ENCODE measurements at places on chromosomes 3 and 15. TPM values are rescaled to one million over a fixed set of nuclear protein-coding genes. Genes with fewer than 3 reads are reported as not detected.

Gene ADAMTS7
- 1.1 TPM for total RNA-seq

Gene SYNPR
- not detected for total RNA-seq

Gene AADAC
- total RNA-seq, result 12.3 TPM

Gene SST
- not detected for total RNA-seq

Gene P2RY1
- total RNA-seq, result 15.9 TPM

Gene ZIC1
- not detected for total RNA-seq

Gene HTR3E
- total RNA-seq, result not detected

Gene ZMYND10
- total RNA-seq, result not detected

DNA sequence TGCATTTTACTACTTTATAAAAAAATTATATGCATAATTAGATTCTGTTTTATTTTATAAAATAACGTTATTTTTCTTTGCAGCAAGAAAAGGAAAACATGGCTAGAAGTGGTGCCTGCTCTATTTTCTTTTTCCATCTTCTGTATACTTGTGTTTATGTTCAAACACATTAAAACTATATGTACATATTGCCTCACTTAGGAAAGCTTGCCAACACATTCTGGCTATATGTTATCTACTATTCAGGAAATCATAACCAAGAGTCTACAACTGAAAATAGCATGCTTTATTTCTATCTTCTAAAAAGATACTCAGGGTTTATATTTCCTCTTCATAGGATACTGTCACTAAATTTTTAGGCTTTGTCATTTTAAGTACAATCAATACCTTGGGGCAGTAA is 90.2 kb upstream of the KCNMB2 start:
- no peaks in the 10 kb centered on the region for H3K4me1 ChIP-seq
- H3K27ac ChIP-seq, result no peak overlapping the region
- no peak overlapping the region for H3K4me3 ChIP-seq
- H3K27me3 ChIP-seq, result no peaks in the 10 kb centered on the region
- DNase-seq, result no peak

- H3K27me3 ChIP-seq, result no peaks in the 10 kb centered on the region
- DNase-seq, result no peak
- no peak overlapping the region for H3K27ac ChIP-seq
- H3K4me1 ChIP-seq, result peaks cover 43% of the 10 kb centered on the region
- H3K4me3 ChIP-seq, result no peak overlapping the region
- H3K36me3 ChIP-seq, result peaks cover 9% of the 10 kb centered on the region
These were observed 93.0 kb downstream of the AAGAB start for GRCh38 chr15:67161412-67161811.

GRCh38 chr3:145900056-145900829 is 260.7 kb downstream of the PLOD2 start:
- H3K27ac ChIP-seq, result no peak overlapping the region
- DNase-seq, result no peak
- no peaks in the 10 kb centered on the region for H3K4me1 ChIP-seq

DNA sequence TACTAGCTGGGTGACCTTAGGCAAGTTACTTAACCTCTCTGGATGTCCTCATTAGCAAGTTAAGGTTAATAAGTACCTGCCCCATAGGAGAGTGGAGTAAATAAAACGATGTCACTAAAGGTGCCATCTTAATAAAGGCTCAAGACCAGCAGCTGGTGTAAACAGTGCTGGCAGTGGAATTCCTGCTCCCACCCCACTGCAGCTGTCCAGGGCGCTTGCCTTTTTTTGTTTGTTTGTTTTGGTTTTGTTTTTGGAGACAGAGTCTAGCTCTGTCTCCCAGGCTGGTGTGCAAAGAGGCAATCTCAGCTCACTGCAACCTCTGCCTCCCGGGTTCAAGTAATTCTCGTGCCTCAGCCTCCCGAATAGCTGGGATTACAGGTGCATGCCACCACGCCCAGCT is 28.9 kb downstream of the IDH3A start:
- H3K4me3 ChIP-seq, result no peak overlapping the region
- H3K27ac ChIP-seq, result no peak overlapping the region
- no peaks in the 10 kb centered on the region for H3K4me1 ChIP-seq
- H3K36me3 ChIP-seq, result peaks cover 4% of the 10 kb centered on the region

DNA sequence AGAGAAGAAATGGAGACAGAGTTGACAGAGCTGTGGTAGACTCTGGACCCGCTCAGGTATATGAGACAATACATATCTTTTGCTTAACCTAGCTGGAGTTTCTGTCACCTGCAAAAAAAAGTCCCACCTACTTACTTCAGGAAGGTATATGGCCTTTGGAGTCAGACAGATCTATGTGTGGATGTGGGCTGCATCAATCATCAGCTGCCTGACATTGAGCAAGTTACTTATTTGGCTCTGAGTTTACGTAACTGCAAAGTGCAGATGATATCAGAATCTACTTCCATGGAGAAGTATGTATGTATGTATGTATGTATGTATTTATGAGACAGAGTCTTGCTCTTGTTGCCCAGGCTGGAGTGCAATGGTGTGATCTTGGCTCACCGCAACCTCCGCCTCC is 124.3 kb downstream of the MYLK start:
- no peaks in the 10 kb centered on the region for H3K27me3 ChIP-seq
- H3K27ac ChIP-seq, result no peak overlapping the region
- peaks cover 28% of the 10 kb centered on the region for H3K4me1 ChIP-seq

DNA sequence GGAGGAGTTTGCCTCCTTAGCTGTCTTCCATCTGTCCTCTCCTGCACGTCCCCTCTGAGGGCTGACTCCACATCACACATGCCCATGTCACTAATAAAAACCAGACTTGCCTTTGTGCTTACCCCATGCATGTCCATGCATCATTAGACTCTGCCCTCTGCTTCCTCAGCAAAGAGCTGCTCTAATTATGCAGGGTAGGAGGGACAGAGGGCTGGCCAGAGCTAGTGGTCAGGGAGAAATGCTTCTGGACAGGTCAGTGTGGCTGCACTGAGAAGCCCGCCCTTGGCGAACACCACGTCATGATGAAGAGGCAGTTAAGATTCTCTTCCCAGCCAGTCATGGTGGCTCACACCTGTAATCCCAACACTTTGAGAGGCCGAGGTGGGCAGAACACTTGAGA is 8.9 kb downstream of the CA12 start:
- no peaks in the 10 kb centered on the region for H3K36me3 ChIP-seq
- peak overlapping the region; percentile 97 for H3K27ac ChIP-seq
- DNase-seq, result no peak

DNA sequence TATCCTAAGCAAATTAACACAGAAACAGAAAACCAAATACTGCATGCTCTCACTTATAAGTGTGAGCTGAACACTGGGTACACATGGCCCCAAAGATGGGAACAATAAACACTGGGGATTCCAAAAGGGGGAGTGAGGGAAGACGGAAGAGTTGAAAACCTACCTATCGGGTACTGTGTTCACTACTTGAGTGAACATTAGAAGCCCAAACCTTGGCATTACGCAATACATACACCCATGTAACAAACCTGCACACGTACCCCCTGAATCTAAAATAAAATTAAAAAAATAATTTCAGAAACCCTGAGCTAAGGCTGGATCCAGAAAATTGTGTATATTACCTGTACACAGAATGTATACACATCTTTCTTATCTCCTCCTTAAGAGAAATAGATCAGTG is 42.8 kb upstream of the C3orf70 start:
- no peak overlapping the region for H3K27ac ChIP-seq
- H3K27me3 ChIP-seq, result no peaks in the 10 kb centered on the region
- H3K4me1 ChIP-seq, result no peaks in the 10 kb centered on the region
- DNase-seq, result no peak

GRCh38 chr3:193960487-193961274 is 175.3 kb upstream of the HES1 start:
- no peak overlapping the region for H3K4me3 ChIP-seq
- no peak overlapping the region for H3K27ac ChIP-seq
- no peak for DNase-seq
- peaks cover 15% of the 10 kb centered on the region for H3K4me1 ChIP-seq
- no peaks in the 10 kb centered on the region for H3K36me3 ChIP-seq

DNA sequence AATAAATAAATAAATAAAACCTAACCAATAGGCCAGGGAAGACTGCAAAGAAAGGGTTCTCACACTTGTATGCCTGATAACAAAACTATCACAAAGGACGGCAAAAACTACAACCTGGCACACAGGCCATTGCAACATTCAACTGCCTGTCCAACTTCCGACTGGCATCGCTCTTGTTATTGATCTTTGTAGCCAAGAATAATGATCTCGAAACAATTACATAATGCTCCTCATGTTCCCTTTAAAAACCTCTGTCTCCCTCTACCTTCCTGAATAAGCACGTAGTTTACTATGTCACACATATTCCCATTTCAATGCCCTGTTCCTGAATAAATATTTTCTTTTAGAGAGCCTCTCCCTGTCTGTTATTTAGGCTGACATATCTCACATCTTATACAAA is 74.3 kb downstream of the B3GNT5 start:
- H3K4me3 ChIP-seq, result no peak overlapping the region
- no peak for DNase-seq
- H3K27me3 ChIP-seq, result no peaks in the 10 kb centered on the region
- no peak overlapping the region for H3K27ac ChIP-seq

- DNase-seq, result no peak
- H3K4me3 ChIP-seq, result no peak overlapping the region
- H3K4me1 ChIP-seq, result no peaks in the 10 kb centered on the region
- H3K27ac ChIP-seq, result no peak overlapping the region
- no peaks in the 10 kb centered on the region for H3K27me3 ChIP-seq
These were observed 77.8 kb upstream of the WDR72 start for GRCh38 chr15:53837263-53837662.

GRCh38 chr15:101123222-101123910 is 128.5 kb downstream of the CHSY1 start:
- no peaks in the 10 kb centered on the region for H3K36me3 ChIP-seq
- H3K4me3 ChIP-seq, result no peak overlapping the region
- peaks cover 33% of the 10 kb centered on the region for H3K4me1 ChIP-seq
- H3K27me3 ChIP-seq, result no peaks in the 10 kb centered on the region
- H3K27ac ChIP-seq, result no peak overlapping the region

- DNase-seq, result no peak
- no peak overlapping the region for H3K4me3 ChIP-seq
- no peak overlapping the region for H3K27ac ChIP-seq
- H3K4me1 ChIP-seq, result no peaks in the 10 kb centered on the region
These were observed 762.2 kb upstream of the ALCAM start for GRCh38 chr3:104604326-104605010.

GRCh38 chr15:95405447-95405846 is 925.1 kb upstream of the NR2F2 start:
- H3K27me3 ChIP-seq, result no peaks in the 10 kb centered on the region
- no peaks in the 10 kb centered on the region for H3K4me1 ChIP-seq
- no peak for DNase-seq
- no peak overlapping the region for H3K4me3 ChIP-seq
- no peaks in the 10 kb centered on the region for H3K36me3 ChIP-seq

DNA sequence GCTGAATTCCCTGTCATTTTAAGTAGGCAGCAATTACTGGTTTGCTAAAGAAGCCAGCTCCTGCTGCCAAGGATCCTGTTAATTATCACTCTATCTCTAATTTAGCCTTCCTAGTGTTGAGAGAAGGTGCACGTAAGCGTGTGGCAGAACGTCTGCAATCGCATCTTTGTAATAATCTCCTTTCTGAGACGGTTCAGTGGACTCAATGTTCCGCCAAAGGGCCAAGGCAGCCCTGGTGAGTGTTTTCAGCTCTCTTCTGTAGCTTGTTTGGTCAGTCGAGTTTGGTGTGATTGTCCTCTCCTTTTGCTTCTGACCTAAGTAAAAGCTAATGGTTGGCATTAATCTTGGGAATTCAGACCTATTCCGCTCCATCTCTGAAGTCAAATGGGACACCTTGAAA is 24.2 kb downstream of the MITF start:
- H3K27me3 ChIP-seq, result no peaks in the 10 kb centered on the region
- H3K4me3 ChIP-seq, result peak overlapping the region; percentile 22
- no peaks in the 10 kb centered on the region for H3K36me3 ChIP-seq
- DNase-seq, result no peak
- H3K27ac ChIP-seq, result peak overlapping the region; percentile 56

DNA sequence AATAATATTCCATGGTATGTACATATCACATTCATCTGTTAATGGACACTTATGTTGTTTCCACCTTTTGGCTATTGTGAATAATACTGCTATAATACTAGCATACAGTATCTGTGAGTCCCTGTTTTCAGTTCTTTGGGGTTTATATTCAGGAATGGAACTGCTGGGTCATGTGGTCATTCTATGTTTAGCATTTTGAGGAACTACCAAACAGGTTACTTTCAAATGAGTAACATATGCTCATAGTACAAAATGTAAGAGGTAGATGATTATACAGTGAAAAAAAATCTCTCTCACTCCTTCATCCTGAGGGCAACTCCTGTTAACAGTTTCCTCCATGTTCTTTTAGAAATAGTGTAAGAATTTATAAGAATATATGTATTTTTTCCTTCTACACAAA is 162.2 kb downstream of the PLD1 start:
- H3K36me3 ChIP-seq, result peaks cover 3% of the 10 kb centered on the region
- H3K27ac ChIP-seq, result no peak overlapping the region
- DNase-seq, result no peak
- H3K4me1 ChIP-seq, result peaks cover 4% of the 10 kb centered on the region
- H3K4me3 ChIP-seq, result no peak overlapping the region
- no peaks in the 10 kb centered on the region for H3K27me3 ChIP-seq

- H3K4me3 ChIP-seq, result peak overlapping the region; percentile 55
These were observed 451 bp downstream of the ONECUT1 start for GRCh38 chr15:52789601-52790168.

DNA sequence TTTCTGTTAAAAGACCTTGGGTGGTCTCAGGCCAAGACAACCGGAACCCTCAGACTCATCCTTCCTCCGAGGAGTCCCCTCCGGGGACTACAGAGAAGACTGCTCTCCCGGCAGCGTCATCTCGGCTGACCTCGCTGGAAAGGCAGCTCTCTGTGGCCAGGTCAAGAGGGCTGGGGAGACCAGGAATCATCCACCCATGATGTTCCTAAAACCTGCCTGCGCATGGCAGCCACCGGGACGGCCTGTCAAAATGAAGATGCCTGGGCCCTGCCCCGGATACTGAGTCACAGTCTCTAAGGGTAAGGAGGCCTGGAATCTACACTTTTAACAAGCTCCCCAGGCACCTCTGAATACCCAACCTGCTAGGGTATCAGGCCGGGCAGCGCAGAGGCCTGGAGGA is 78.6 kb downstream of the RPN1 start:
- H3K4me3 ChIP-seq, result no peak overlapping the region
- DNase-seq, result no peak
- H3K27ac ChIP-seq, result no peak overlapping the region
- no peaks in the 10 kb centered on the region for H3K36me3 ChIP-seq
- peaks cover 64% of the 10 kb centered on the region for H3K27me3 ChIP-seq
- H3K4me1 ChIP-seq, result peaks cover 5% of the 10 kb centered on the region

DNA sequence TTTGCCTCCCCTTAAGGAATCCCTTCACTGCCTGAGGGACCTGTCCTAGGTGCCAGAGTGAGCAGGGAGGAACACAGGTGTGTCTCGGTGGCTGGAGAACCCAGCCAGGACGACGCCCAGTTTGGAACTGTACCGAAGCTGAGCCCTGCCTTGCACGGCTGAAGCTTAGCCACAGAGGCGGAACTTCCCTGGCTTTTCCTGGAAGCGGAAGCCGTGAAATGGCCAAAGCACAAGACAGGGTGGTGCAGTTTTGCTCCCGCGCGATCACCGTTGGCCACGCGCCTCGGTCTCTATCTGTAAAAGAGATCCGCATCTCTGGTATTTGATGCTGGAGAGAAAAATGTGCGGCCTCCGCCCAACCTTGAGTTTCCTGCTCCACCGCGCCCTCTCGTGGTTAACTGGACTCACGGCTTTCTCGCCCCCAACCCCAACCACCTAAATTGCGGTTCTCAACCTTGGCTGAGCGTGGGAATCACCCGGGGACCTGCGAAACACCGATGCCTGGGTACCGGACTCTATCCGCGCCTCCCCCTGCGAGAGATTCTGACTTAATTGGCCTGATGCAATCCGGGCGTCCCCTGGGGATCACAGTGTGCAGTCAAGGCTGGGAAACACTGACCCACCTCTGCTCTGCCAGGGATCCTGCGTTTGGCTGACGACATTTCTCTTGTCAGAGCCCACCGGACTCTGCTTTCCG is 70.7 kb upstream of the ABHD2 start:
- H3K4me1 ChIP-seq, result peaks cover 41% of the 10 kb centered on the region
- peak; percentile 92 for DNase-seq
- no peaks in the 10 kb centered on the region for H3K27me3 ChIP-seq
- H3K4me3 ChIP-seq, result peak overlapping the region; percentile 27
- peak overlapping the region; percentile 81 for H3K27ac ChIP-seq
- no peaks in the 10 kb centered on the region for H3K36me3 ChIP-seq

Measured in suprapubic skin (tissue), 4 donors.